ENCODE measurements at places on chromosomes 4 and X.

DNA sequence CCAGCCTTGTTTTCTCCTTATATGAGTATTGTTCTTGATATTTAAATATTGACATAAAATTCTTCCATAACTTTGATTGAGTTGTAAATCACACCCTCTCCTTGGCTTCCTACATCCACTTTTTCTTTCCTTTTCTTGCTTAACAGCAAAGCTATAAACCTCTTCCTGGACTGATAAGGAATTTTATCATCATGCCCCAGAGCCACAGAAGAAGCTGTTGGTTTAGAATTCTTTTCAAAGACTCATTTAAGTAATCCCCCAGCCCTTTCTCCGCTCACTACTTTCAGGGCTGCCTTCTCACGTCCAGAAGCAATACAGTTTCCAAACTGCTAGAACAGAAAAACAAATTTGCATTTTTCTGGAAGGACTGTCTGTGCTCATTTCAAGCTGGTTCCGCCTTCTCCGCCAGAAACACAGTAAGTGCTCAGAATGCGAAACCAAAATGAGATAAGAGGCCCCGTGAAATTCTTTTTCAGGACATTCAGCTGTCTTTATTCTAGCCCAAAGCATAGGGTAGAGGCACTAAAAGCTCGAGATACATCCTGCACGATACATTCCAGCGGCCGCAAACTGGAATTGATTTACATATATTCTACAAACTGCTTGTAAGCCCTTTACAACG is 849 bp downstream of the MID1 start:
- DNase-seq: no peak

DNA sequence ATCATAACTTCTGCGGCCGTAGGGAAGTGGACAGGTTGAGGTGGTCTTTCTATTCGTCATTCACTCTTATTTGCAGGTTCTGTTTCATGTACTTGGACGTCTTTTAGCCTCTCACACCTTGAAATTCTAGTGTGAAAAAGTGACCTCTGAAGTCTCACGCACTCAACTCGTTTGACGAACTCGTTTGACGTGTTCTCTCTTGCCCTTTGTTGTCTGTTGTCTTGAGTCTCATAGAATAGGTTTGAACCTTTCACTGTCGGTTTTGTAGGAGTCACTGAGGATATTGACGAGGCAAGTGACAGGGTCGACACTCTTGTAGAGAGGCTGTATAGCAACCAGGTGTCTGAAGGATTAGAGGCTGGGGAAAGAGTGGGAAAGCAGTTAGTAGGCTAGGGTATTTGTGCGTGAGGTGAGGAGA is 1.1 kb upstream of the PGRMC2 start:
- no peak for DNase-seq

DNA sequence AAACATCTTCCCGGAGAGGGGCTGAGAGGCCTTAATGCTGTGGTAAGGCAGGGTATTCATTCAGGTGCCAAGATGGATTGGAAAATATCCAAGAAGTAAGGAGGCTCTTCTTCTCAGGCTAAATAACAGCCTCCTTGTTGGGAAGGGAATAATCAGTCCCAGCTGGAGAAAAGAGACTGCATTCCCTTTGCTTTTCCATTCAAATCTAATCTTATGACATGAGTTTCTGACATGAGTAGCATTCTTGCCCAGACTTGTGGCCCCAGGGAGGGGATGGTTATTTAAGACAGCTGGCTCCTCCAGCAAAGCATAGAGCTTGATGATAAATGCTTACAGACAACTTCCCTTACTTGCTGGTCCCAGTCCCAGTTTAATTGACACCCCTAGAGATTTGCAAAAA is 98.3 kb downstream of the DCLK2 start:
- DNase-seq: no peak

- DNase-seq: no peak
These were observed 53.7 kb downstream of the PDGFRA start for GRCh38 chr4:54282837-54283236.

- DNase-seq: no peak
These were observed 46.6 kb downstream of the CLOCK start for GRCh38 chr4:55500072-55500471.

DNA sequence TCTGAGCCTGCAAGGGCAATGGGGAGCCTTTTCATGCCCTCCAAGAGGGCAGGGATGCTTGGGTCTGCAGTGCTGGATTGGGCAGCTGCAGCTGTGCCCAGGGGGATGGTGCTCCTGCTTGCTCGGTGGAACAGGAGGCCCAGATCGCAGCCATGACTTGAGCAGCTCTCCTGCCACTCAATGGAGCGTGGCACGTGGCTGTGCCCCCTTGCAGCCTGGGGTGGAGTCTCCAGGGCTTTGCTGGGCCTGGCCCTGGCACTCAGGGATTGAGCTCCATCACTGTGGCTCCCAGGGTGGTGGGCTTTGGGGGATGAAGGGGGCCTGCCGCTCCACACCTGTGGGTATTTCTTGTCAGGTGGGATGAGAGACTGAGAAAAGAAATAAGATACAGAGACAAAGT is 53.4 kb upstream of the IBSP start:
- DNase-seq: no peak

DNA sequence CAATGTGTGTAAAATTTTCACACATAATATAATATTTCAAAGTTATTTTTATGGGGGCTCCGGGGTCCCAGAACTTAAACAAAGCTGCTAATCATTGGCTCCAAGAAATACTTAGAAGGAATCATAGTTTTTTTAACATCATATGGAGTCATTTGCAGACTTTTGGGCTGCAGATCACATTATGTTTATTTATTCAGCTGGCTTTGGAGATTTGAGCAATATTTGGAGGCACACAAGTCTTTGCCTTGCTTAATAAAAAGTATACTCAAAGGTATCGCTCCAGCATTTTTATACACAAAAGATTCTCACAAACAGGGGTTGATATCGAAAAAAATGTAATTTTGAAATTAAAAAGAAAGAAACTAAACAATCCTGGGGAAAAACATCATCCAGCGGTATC is 382.5 kb upstream of the TENM3 start:
- DNase-seq: no peak

DNA sequence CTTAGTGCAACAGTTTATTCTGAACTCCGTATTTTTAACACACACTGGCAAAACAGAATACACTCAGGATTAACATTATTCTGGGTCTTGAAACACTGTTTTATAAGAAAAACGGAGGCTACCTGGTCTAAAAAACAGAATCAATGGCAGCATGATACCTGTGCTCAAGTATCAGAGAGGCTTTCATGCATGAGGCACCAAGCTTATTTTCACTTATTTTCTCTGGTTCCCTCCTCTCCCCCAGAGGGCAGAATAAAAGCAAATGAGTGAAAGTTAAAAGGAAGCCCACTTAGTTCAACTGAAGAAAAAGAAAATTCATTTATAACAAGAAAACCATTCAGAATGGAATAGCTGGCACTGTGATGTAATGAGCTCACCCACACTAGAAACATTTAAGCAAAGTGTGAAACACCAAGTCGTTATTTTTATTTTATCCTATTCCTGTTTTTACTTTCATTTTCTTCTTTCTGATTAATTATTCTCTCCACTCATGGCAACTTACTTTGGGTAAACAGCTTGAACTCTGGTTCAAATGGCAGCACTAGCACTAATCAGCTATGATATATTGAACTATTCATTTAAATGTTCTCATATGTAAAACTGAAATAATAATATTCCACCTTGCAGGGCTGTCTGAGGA is 211.8 kb downstream of the PPP3CA start:
- DNase-seq: no peak

GRCh38 chrX:71198066-71198465 is 25.0 kb upstream of the GJB1 start:
- DNase-seq: no peak

DNA sequence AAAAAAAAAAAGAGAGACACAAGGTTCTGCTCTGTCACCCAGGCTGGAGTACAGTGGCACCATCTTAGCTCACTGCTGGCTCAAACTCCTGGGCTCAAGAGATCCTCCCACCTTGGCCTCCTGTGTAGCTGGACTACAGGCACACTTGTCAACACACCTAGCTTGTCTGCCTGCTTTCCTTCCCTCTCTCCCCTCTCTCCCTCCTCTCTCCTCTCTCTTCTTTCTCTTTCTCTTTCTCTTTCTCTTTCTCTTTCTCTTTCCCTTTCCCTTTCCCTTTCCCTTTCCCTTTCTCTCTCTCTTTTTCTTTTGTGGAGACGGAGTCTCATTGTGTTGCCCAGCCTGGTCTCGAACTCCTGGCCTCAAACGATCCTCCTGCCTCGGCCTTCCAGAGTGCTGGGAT is 132.1 kb downstream of the DIPK2B start:
- DNase-seq: no peak

- no peak for DNase-seq
These were observed 689 bp upstream of the TMA16 start for GRCh38 chr4:163493643-163494359.

- no peak for DNase-seq
These were observed 75.3 kb downstream of the PPARGC1A start for GRCh38 chr4:23814587-23814986.

- DNase-seq: no peak
These were observed 958.0 kb downstream of the STPG2 start for GRCh38 chr4:97185233-97185632.

GRCh38 chr4:147246096-147246495 is 234.8 kb upstream of the EDNRA start:
- no peak for DNase-seq

- no peak for DNase-seq
These were observed 51.7 kb upstream of the MCF2 start for GRCh38 chrX:139759637-139760036.

- DNase-seq: no peak
These were observed 488.7 kb downstream of the TRIML1 start for GRCh38 chr4:188627892-188628291.

GRCh38 chr4:89788206-89789072 is 48.5 kb downstream of the SNCA start:
- no peak for DNase-seq

DNA sequence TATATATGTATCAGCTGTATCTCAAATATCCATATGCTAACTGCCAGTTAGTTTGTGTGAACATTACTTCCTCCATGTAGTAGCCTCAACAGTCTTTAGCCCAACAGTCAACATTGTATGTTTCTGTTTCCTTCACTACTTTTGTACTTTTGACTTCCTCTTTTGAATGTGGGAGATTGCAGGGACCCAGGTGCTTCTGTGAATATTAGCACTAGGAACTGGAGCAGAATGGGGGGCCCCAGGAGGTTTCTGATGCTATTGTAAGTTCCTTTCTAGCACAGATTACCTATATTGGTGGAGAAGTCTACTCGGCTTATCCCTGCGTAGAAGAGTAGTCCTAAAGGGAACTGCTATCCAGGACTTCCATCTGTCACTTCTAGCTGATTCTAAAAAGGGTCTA is 2.3 kb downstream of the PLAC8 start:
- no peak for DNase-seq

GRCh38 chr4:105107095-105107856 is 39.4 kb upstream of the TET2 start:
- no peak for DNase-seq

GRCh38 chr4:73213916-73214653 is 44.5 kb downstream of the ANKRD17 start:
- DNase-seq: no peak

- no peak for DNase-seq
These were observed 60.8 kb upstream of the ESX1 start for GRCh38 chrX:104315555-104315954.

DNA sequence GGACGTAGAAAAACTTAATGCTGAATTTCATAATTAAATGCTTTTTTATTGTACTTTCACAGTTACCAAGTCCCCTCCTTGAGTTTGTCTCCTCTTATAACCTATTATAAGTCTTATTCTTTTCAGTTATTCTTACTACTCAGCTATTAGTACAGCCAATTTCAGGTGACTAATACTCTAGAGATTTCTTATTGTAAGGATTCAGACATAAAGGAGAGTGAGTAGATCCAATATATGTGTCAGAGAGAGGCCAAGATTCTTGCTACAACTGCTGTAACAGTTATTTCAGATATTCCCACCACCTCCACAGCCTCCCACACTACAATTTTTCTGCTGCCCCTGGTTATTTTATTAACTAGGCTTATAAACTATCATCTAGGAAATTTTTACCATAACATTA is 274.5 kb downstream of the GPAT3 start:
- DNase-seq: no peak

DNA sequence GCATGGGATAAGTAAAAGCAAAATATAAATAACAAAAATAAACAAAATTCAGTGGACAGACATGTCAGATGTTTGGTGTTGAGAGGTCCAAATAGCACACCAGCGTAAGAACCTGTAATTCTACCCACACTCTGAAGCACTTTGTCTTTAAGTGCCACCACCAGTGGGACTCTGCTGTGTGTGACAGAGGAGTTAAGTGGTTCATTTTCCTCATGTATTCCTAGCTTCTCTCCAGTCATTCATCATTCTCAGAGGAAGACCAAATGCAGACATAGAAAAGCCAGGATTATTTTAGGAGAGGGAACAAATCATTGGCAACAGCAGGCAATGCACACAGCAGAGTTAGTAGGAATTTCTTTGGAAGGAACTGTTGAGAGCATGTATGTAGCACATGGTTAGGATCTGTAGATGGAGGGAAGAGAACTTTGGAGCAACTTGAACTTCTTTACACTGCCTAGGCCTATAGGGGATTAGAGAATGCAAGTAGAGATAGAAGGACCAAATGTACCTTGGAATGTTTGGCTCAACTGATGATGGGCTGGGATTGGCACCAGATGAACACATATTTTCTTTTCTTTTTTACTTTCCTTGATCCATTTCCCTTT is 43.0 kb upstream of the ARHGAP24 start:
- no peak for DNase-seq

- DNase-seq: no peak
These were observed 191.4 kb downstream of the TSPAN5 start for GRCh38 chr4:98466868-98467599.

- DNase-seq: no peak
These were observed 79.7 kb upstream of the USP9X start for GRCh38 chrX:41005445-41005992.

- DNase-seq: no peak
These were observed 125.5 kb upstream of the MBNL3 start for GRCh38 chrX:132614297-132614696.

DNA sequence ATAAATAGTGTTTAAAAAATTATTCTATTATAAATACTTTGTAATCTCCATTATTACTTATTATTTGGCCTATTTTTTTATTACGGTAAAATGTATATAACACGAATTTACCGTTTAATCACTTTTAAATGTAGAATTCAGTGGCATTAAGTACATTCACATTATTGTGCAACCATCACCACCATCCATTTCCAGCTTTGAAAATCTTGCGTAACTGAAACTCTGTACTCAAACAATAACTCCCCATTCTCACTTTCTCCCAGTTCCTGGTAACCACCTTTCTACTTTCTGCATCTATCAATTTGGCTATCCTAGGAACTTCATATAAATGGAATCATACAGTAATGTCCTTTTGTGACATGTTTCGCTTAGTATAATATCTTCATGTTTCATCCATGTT is 45.7 kb downstream of the PASD1 start:
- DNase-seq: no peak

DNA sequence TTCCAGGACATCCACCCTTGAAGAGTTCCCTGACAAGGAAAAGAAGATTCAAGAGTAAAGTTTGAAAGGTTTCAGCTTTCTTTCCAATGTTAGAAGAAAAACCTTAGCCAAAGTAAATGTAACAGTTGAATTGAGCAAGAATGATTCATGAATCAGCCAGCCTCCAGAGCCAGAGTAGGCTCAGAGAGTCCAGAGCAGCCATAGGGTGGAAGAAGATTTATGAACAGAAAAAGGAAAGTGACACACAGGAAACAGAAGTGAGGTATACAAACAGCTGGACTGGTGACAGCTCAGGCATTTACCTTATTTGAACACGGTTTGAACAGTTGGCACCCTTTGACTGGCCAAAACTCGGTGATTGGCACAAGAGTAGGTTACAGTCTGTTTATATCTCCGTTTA is 63.2 kb downstream of the QDPR start:
- no peak for DNase-seq
